ENCODE measurements at places on chromosomes 5 and 9.
A peak's percentile ranks its signal among the peaks of the same experiment; 100 is the strongest.

DNA sequence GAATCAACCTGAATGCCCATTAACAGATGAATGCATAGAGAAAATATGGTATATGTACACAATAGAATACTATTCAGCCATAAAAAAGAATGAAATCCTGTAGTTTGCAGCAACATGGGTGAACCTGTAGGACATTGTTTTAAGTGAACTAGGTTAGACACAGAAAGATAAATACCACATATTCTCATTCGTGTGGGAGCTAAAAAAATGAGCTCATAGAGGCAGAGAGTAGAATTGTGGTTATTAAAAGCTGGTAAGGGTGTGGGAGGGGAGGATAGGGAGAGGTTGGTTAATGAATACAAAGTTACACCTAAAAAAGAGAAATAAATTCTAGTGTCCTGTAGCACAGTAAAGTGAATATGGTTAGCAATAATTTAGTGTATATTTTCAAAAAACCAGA is 23.5 kb downstream of the PTTG1 start:
- DNase-seq = no peak

DNA sequence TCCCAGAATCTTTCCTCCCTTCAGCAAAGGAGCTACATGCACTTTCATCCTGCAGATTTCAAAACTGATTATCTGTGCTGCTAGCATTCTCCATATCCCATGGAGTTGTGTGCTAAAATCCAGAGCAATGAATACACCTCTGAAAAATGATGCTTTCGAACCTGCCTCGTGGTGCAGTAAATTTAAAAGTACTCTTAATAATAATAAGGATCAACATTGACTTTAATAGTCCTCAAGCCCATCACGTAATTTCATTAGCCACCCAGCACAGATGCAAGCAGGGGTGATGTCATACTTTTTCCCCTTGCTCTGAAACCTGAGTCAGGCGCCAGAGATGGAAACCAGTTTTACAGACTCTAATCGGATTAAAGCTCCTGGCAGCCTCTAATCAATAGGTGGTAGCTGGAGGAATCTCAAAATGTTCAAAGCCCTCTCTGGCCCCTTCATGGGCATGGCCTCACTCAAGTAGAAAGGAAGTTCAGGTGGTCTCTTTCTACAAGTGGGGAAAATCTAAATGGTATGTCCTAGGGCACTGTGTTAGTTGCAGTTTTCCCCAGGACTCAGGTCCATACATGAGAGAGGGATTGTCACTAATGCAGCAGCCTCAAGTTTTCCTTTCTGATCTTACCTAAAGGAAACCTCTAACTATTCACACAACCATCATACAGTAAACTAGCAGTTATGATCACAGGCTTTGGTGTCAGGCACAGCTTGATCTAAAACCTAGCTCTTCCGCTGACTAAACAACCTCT is 221.6 kb upstream of the SLC30A5 start:
- DNase-seq = no peak

DNA sequence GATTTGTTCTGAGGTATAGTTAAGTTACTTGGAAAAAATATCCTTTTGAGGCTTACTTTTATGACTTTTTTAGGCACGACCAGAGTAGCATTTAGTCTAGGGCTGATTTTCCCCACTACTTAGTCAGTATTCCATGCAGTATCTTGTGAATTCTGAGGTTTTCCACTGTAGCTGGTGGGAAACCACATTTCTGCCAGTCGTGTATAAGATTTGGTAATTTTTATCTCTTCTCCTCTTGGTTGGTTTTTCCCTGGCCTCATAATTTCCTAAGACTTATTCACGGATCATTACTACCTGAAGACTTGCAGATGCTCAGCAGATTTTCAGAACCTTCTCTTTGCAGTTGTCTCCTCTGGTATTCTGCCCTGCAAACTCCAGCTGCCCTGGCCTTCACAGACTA is 23.5 kb downstream of the MTREX start:
- no peak for DNase-seq

DNA sequence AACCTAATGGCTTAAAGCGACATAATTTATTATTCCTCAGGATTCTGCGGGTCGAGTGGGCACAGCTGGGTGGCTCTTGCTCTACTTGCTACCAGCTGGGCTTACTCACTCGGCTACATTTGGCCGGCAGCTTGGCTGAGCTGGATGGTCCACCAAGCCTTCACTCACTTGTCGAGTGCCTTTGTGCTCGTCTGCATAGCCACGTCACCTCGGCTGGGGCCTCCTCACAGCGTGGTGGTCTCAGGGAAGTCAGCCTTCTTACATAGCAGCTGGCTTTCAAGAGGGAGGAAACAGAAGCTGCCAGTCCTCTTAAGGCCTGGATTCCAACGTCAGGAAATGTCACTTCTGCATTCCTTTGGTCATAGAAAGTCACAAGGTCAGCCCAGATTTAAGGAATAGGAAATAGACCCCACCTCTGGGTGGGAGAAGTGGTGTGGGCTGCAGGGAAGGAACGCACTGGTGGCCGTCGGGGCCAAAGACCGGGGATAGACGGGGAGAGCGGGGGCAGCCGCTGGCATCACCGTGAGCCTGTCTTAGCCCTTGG is 75.1 kb upstream of the RUFY1 start:
- peak; percentile 9 for DNase-seq

DNA sequence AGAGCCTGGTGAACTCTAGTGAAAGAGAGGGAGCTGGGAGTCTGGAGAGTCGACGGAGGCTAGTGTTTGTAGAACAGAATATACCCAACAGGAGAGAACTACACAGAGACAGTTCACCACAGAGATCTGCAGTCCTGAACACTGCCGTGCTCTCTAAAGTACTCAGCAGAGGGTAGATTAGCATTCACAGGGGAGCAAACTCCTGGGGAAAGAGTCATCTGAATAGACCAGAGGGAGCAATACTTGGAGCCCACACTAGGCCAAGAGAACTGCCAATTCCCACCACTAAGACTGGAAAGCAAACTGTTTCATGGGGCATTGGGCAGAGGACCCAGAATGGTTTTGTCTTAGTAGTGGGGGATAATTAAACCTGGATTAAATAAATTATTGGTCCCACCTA is 235.6 kb downstream of the EDIL3 start:
- no peak for DNase-seq

DNA sequence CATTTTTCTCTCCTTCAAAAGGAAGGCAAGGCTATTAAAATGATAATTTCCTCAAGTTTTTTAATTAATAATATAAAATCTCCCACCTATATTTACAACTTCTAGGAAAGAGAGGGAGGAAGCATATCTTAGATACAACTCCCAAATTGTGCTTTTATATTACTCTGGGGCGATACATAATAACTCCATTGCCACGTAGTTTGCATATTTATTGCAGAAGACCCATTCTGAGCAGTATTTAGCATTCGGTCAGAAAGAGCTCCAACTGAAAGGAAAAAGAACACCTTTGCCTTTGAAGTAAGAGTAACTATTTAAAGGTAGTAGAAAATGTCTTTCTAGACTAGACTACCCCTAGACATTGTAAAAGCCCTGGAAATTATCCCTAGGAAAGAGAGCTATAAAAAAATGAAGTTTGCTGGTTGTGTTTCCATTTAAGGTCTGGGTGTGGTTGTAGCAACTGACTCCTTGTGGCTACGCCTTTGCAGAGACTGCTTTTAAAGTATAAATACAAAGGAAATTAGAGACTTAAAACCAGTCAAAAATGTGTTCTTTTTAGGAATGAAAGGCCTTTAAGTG is 566.1 kb downstream of the ZNF608 start:
- no peak for DNase-seq

DNA sequence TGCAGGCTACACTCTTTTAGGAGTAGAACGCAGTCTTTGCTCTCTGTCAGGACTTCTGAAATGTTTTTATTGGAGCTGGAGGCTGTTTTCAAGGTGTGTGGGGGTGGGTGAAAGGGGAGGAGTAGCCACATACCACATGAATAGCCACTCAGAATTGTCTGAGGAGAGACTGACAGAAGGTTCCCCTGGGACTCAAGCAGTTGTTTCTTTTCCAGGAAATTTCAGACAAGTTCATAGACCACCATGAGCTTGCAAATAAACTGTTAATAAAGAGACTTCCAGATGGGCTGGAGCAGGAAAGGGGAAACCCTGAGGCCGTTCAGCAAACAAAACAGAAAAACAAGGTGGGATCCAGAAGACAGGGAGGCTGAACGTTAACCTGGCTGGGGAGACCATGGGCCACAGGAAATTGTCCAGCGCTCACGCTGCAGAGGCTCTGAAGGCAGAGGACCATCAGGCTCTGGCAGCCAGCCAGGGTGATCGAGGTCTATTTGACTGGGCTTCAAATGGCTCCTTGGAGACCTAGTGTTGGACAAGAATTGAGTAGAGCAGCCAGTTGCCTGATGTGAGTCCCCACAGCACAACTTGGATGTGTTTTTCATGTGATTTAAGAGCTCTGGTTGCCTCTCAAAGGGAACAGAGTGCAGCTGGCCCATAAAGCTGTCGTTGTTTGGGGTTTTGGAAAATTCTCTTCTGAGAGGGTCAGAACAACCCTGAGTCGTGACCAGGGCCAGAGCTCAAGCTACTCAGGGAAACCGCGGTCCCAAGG is 159.2 kb upstream of the RAI14 start:
- DNase-seq = peak; percentile 90

DNA sequence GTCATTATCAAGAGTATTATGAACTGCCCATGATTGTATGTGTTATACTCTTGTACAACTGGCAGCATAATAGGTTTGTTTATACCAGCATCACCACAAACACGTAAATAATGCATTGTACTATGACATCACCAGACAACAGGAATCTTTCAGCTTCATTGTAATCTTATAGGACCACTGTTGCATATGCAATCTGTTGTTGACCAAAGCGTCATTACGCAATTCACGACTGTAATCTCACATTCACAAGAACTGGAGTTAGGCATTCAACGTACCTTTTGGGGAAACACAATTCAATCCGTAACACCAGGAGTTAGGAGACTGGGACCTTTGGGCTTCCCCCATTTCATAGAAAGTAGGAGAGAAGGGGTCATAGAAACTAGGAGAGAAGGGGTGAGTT is 20.4 kb upstream of the ARSI start:
- no peak for DNase-seq

DNA sequence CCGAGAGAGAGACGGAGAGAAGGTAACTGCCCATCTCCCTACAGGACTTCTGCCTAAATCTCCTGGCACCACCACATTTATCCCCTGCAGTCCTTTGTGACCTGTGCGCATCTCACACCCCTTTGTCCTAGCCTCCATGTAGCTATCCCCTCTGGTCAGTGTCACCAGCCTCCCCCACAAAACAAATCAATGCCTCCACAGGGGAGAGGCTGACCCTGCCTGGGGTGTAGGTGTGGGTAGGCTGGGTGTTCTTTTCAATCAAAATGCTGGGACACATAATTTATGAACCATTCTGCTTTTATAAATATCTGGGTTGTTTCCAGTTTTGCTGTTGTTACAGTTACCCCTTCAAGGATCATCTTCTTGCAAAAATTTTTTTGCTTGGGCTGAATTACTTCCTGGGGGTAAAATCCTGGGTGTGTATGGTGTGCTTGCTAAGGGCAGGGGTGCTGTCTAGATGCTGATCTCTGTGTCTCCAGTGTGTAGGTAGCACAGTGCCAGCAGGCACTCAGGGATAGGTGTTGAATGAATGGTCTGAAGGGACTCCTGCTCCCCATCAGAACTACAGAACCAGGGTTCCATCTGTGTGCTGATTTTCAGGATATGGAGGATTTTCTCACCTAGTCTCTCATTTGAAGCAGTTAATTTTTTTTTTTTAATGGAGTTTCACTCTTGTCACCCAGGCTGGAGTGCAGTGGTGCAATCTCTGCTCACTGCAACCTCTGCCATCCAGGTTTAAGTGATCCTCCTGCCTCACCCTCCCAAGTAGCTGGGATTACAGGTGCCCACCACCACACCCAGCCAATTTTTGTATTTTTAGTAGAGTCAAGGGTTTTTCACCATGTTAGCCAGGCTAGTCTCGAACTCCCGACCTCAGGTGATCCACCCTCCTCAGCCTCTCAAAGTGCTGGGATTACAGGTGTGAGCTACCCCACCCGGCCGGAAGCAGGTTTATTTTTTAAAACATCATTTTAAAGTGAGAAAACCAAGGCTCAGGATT is at the start of gene GARIN3:
GARIN3 (minus strand) TSS at position 51 of the 1,000 bp plus-strand sequence. CDS start 96 bp downstream, outside the sequence.
- no peak for DNase-seq

DNA sequence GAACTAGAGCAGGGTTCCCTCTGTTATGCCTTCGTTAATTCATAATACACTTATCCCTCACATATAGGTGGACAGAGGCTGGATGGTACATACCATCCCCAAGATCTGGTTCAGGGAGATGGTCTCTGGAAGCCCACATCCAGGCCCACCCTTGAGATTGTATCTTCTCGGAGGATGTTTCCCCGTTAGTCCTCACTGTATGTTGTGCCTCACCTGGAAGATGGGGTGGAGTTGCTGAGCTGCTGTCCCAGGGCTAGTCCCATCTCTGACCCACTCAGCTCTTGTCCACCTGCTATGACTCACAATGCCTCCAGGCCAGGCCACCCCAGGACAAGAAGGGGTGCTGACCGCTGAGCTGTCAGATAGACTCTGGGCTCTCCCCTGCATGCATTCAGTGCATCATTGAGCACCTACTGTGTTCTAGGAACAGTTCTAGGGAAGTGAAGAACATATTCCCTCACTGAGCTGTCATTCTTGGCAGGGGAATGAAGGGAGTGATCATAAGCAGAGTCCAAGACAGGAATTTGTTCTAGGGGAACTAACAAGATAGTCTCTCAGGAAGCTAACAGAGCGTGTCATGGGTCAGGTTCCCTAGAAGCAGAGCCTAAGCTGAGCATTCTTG is at the start of gene CBY3:
CBY3 (minus strand) TSS at position 255 of the 622 bp plus-strand sequence; CDS start at position 139, 116 bp downstream.
- no peak for DNase-seq

GRCh38 chr5:113058706-113059226 is 82.2 kb downstream of the DCP2 start:
- no peak for DNase-seq

- DNase-seq = no peak
These were observed 143.4 kb downstream of the MACROH2A1 start for GRCh38 chr5:135255461-135256178.

DNA sequence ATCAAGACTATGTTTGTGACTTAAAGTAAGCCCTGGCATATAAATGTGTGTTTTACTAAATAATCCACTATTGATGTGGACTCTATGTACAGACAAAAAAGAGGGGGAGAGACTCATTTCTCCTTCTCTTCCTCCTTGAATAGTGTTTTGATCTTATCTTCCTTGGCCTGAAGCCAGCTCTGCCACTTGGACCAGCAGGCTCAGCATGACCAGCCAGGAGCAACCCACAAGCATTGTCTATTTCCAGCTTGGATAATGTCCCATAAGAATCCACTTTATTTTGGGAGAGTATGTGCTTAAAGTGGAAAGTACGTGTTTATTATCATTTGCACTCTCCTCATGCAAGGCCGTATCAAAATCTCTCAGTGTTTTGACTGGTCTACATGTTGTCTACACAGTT is 23.8 kb upstream of the SLC46A2 start:
- no peak for DNase-seq

DNA sequence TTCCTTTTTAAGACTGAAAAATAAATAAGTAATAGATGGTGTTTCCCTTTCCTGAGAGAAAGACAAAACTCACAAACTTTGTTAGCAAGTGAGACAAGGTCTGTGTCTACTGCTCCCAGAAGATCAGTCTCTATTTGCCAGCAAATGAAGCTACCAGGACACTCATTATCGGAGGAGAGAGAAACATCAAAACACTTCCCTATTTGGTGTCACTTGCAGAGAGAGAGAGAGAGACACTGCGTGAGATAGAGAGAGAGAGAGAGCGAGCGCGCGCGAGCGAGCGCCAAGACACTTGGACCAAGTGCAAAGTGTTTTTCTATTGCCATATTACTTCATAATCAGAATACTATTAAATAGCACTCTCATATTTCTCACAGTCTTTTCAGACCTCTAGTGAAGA is 142.7 kb downstream of the KCNN2 start:
- DNase-seq = no peak
